ENCODE measurements at places on chromosomes 6 and 20.
A peak's percentile ranks its signal among the peaks of the same experiment; 100 is the strongest.

DNA sequence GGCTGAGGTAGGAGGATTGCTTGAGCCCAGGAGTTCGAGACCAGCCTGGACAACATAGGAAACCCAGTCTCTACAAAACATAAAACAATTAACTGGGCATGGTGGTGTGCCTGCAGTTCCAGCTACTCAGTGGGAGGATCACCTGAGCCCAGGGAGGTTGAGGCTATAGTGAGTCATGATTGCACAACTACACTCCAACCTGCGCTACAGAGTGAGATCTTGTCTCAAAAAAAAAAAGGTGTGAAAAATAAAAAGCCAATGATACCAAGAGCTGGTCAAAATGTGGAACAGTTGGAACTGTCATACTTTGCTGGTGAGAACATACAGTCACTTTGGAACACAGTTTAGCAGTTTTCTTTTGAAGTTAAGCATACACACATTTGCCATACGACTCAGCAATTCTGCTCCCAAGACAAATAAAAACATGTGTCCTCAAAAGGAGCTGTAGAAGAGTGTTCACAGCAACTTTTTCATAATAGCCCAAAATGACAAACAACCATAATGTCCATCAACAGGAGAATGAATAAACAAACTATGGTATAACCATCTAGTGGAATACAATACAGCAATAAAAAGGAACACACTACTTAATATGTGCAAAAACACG lies 21.6 kb upstream of the FKBP5 start:
- DNase-seq = no peak

DNA sequence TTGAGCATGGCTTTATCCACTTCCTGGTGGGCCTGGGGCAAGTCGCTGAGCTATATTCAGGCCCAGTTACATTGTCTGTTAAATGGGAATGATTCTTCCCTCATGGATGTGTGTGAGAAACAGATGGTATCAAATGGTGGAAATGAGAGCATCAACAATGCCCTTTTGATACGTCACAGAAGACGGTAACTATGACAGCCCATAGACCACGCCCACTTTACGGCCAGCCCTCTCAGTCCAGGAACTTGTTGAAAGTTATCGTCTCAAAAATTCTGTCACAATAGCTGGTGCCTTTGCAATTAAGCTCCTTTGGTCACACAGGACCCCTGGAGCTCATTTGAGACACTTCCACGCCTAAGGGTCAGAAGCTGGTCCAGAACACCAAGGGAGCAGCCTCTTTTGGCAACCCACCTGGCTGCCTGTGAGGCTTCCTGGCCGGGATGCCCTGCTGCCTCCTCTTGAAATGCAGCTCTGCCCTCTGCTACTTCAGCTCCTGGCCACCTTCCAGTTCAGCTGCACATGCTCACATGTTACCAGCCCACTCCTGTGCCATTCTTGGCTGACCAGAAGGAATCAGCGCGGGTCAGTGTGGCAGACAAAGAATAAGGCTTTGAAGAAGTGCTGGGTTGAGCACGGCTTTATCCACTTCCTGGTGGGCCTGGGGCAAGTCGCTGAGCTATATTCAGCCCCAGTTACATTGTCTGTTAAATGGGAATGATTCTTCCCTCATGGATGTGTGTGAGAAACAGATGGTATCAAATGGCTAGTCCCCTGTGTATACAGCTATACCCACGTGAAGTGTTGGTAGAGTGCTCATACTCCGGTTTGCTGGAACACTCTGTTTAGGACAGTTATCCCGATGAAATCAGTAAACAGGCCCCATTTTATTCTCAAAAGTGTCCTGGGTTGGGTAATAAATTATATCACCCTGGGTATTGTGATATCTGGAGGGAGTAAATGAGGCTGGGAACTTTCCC lies 199.2 kb upstream of the SUPT3H start:
- DNase-seq = no peak

- DNase-seq = no peak
Measured at GRCh38 chr6:16302721-16303552, 64.5 kb downstream of the GMPR start.

- peak; percentile 18 for DNase-seq
Measured at GRCh38 chr6:85498596-85499258, 48.8 kb downstream of the NT5E start.

GRCh38 chr6:136640132-136640915 lies 90.1 kb upstream of the MAP7 start:
- peak; percentile 51 for DNase-seq

- DNase-seq = peak; percentile 69
Measured at GRCh38 chr6:112563368-112563767, 216.2 kb downstream of the RFPL4B start.

- peak; percentile 96 for DNase-seq
Measured at GRCh38 chr6:151044465-151045441, 179.3 kb downstream of the MTHFD1L start.
